ENCODE measurements at places on chromosomes 7 and 10. TPM values are rescaled to one million over a fixed set of nuclear protein-coding genes. Genes with fewer than 3 reads are reported as not detected.
A peak's percentile ranks its signal among the peaks of the same experiment; 100 is the strongest.

- DNase-seq = peak; percentile 53
Observed at GRCh38 chr10:90162271-90162853, 461.0 kb downstream of the KIF20B start.

Gene MTPN
- 117 TPM for total RNA-seq

DNA sequence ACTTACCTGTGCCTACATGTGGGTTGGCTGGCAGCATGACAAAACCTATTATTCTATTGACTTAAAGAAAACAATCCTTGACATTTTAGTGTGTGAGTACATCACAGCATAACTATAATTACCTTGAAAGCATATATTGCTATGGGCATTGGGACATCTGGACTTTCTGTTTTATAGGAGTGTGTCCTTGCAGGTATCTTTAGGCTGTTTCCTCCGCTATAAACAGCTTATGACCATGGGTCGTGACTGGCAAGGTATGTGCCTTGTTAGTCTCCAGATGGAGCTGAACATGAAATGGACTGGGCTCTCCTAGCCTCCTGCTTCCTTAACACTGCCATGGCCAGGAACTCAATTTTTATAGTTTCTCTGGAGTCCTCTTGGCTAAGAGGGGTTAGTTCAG is 317.4 kb upstream of the COBL start:
- DNase-seq = no peak

Gene SPDYE5
- not detected for total RNA-seq

DNA sequence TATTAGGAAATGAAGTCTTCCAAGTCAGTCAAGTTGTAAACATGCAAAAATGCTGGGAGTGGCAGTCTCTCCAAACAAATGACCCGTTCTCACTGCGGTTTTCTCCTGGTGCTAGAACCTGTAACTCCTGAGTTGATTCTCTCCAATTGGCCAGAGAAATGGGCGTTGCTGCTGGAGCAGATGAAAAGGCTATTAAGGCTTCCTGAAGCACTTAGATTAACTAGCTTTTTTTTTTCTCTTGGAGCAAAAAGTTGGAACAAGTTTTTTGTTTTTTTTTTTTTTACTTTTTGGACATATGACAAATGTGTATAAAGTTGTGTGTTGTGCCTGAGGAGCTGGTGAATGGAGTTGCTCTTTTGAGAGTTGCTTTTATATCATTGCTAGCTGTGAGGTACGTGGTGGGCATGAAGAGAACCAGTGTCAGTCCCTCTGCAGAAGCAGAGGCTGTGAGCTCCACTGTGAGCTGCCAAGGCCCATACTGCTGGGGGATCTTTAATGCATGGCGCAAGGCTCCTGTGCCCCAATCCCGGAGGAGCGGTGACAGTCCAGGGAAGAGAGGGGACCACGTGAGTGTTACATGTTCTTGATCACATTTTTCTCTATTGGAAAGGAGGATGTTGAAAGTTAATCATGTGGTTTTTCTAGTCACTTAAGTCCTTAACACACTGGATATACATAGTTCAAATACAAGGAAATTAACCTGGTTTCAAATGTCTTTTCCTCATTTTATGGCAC is 393.6 kb upstream of the GALNT17 start:
- no peak for DNase-seq

Gene RASSF4
- total RNA-seq = 4.0 TPM

GRCh38 chr10:31582365-31583052 is 263.5 kb downstream of the ZEB1 start:
- peak; percentile 91 for DNase-seq

DNA sequence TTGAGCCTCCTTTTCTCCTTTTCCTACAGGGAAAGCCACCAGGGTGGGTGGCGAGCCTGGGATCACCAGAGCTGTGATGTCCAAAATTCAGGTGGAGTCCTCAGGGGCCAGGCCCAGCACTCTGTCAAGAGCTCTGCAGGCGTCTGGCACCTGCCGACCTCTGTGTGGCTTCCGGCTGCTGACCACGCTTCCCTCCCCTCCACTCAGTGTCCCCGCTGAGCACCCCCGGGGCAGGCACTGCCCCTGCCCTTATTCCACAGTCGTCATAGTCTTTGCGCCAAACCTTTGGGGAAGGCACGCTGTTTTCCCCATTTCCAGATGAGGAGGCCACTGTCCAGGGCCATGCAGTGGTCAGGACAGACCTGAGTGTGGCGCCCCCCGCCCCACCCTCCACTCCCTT is 7.5 kb downstream of the MTG1 start:
- no peak for DNase-seq

DNA sequence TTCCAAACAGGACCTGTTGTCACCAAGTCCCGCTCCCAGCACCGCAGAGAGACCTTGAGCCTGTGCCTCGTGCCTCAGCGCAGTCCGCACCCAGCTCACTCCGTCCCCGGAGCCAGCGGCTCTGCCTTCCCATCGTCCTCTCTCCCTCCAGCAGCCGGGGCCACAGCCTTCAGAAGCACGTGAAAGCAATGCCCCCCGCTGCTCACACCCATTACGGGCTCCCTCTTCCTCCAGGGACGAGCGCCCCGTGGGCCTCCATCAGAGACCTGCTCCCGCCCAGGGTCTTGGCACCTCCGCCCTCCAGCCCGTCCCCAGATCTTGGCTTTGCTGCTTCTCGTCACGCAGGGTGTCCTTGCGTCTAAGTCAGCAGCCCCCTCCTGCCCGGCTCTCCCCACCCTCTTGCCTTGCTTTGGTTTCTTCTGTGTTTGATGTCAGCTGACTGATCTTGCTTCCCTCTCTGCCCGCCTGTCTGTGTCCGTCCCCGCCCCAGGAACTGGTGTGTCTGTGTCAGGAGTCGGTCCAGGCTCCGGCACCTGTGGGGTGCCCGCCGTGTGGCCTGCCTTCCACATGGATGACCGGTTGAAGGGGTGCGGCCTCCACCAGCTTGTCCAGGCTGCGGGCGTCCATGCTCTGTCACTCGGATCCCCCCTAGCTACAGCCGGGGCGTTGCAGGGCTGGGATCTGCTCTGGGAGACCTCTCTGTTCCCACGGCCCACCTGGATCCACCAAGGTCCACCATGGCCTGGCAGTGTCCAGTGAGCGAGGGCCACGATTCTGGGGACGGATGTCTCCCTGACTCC is 61.9 kb downstream of the FOXL3 start:
- no peak for DNase-seq

GRCh38 chr10:49168831-49169500 is 19.2 kb downstream of the TMEM273 start:
- peak; percentile 85 for DNase-seq

- no peak for DNase-seq
Observed at GRCh38 chr7:137909042-137909441, 62.3 kb upstream of the DGKI start.

Gene TLX1
- total RNA-seq = not detected

GRCh38 chr7:44292876-44293560 is 32.4 kb downstream of the CAMK2B start:
- peak; percentile 74 for DNase-seq

DNA sequence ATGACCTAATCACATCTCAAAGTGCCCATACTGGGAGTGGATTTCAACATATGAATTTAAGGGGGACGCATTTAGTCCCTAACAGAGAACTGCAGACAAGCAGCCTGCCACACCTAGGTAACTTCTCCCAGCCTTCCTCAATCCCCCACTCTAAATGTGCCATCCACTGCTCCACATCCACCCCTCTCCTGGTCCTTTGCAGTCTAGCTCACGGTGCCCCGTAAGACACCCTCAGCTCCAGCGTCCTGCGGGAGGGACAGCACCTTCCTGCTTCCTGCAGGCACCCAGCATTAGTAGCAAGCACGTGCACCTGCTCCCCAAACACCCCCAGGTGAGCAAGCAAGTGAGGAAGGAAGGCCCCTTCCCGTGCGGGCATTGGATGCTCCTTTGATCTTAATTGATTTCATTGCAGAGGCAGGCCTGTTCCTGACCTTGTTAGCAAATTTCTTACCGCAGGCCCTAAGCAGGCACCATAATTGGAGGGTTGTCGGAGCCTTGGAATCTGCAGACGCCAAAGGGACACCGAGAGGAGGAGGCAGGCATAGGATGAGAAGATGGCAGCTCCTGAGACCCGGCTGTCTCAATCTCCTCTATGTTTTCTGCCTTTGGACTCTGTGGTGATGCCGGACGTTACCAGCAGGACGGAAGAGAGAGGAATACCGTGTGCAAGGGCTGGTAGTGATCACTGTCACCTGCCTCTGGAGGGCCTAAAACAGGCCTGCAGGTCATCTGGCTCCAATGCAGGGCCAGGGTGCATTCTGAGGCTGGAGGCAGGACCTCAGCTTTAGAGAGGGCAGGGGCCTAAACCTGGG is 75.8 kb upstream of the CHST15 start:
- DNase-seq = peak; percentile 19

GRCh38 chr7:71612911-71613310 is 481.0 kb downstream of the GALNT17 start:
- DNase-seq = no peak

GRCh38 chr10:130079614-130080460 is 30.8 kb downstream of the C10orf143 start:
- DNase-seq = no peak

- no peak for DNase-seq
Observed at GRCh38 chr7:6315746-6316145, 43.3 kb upstream of the CYTH3 start.

GRCh38 chr7:11228515-11228914 is 254.8 kb downstream of the PHF14 start:
- no peak for DNase-seq

Gene TBXAS1
- 0.72 TPM for total RNA-seq

GRCh38 chr7:96034940-96035727 is 262.8 kb downstream of the DYNC1I1 start:
- DNase-seq = no peak

Gene PSTK
- total RNA-seq = 3.6 TPM

GRCh38 chr7:12722136-12722535 is 34.7 kb downstream of the ARL4A start:
- DNase-seq = no peak

DNA sequence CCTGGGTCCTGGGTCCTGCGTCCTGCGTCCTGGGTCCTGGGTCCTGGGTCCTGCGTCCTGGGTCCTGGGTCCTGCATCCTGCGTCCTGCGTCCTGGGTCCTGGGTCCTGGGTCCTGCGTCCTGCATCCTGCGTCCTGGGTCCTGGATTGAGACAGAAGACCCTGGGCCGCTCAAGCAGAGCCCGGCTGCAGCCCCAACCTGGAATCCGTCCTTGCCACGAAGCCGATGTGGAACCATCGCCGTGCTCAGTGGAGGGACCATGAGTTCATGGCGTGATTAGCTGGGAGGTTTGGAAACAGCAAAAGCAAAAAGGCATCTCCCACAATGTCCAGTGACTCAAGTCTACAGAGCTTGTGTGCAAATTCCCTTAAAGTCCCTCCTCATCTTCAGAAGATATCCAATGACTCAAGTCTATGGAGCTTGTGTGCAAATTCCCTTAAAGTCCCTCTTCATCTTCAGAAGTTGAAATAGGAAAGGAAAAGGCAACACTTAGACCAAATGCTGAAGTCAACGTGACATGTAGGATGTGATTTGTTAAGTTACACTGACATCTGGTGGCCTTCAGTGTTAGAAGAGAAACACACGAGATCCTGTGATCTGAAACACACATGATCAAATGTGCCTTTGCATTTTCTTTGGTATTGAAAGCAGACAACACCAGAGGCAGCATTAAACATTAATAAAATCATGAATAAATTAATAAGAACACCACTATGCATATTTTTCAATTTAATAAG is 179.9 kb downstream of the PTPRN2 start:
- no peak for DNase-seq

DNA sequence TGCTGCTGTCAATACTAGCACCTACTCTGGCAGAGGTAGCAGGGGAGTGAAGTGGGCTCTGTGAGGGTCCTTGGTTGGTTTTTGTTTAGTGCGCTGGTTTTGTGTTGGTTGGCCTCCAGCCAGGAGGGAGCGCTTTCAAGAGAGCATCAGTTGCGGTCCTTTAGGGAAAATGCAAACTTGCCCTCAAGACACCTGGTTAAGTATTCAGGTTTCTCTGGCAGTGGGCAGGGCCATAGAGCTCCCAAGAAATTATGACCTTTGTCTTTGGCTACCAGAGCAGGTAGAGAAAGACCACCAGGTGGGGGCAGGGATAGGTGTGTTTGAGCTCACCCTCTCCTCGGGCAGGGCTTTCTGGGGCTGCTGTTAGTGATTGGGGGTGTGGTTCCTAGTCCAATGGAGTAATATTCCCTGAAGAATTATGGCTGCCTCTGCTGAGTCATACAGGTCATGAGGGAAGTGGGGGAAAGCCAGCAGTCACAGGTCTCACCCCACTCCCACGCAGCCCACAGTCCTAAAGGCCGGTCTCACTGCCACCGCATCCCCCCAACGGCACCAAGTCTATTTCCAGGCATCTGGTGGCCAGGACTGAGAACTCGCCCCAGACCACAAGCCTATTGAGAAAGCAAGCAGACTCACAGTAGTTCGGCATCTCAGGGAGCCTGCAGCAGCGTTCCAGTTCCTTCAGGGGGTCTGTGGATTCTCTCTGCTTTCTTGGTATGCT is 280.5 kb downstream of the SFMBT2 start:
- no peak for DNase-seq

DNA sequence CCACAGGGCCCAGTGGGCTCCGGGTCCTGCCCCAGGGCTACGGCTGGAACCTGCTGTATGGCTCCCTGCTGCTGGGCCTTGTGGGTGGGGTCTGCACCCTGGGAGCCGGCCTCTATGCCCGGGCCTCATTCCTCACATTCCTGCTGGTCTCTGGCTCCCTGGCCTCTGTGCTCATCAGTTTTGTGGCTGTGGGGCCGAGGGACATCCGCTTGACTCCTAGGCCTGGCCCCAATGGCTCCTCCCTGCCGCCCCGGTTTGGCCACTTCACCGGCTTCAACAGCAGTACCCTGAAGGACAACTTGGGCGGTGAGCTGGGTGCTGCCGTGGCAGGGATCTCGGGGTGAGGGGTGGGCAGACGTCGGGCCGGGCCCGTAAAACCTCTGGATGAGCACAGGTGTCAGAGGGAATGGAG is 4.4 kb downstream of the SLC12A9 start:
- DNase-seq = no peak

DNA sequence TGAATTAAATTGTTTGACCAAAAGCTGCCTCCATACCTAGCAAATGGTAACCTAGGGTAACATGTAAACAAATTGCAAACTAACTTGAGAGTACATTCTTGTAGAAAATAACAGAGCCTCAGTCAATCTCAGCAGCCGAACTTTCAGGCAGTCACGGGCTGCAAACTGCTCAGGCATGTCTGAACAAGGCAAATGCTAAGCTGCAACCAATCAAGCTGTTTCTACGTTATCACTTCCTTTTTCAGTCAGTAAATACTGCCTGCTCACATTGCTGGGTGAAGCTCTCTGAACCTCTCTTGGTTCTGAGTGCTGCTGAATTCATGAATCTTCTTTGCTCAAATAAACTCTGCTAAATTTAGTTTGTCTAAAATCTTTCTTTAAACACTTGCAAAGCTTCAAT is 1212.4 kb downstream of the SORCS1 start:
- DNase-seq = no peak

Gene GPER1
- total RNA-seq = 10.3 TPM

DNA sequence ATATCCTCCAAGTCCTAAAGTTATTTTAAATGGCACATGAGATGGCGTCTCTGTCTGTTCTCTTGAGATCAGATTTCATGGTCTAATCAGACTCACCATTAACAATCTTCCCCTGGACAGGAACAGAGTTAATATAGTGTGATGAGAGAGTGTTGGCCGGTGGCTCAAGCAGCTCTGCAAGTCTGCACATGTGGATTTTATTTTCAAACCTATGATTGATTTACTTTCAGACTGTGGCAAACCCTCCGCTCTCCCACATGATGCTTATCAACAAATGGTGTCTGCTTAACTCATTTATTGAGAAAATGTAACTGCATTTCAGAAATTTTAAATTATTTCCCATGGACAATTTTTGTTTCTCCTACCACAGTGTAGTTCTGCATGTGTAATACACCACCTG is 46.5 kb upstream of the HGF start:
- DNase-seq = no peak

Gene SFTPD
- 0.36 TPM for total RNA-seq

Data from osteoblast (primary cell).